ENCODE measurements at places on chromosomes 6 and 20.
A peak's percentile ranks its signal among the peaks of the same experiment; 100 is the strongest.

GRCh38 chr6:106927531-106928398 lies 46.8 kb downstream of the CD24 start:
- H3K4me3 ChIP-seq = no peak overlapping the region
- no peaks in the 10 kb centered on the region for H3K27me3 ChIP-seq
- H3K27ac ChIP-seq = no peak overlapping the region

- H3K36me3 ChIP-seq = no peaks in the 10 kb centered on the region
- no peak overlapping the region for H3K27ac ChIP-seq
- H3K4me3 ChIP-seq = no peak overlapping the region
- no peaks in the 10 kb centered on the region for H3K27me3 ChIP-seq
- peak; percentile 83 for DNase-seq
Observed at GRCh38 chr6:5030596-5031136, 26.8 kb upstream of the RPP40 start.

GRCh38 chr6:74213995-74214394 lies 518.0 kb downstream of the CD109 start:
- H3K36me3 ChIP-seq = no peaks in the 10 kb centered on the region
- H3K4me1 ChIP-seq = no peaks in the 10 kb centered on the region
- no peak overlapping the region for H3K27ac ChIP-seq
- H3K4me3 ChIP-seq = no peak overlapping the region

DNA sequence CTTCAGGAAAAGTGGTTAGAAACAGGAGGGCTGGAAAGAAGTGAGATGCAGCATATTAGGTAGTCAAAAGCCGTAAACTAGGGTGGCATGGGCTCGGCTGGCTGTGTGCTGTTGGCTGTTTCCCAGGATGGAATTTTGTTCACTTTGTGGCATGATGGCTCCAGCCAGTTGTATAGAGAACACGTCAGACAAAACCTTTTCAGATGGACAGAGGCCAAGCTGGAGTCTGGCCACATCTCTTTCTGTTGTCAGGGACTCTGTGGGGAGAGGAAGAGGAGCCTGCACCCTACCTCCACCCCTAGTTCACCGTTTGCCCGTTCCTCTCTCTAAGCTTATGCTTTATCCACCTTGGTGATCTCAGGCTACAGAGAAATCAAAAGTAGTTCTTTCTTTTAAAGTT lies 22.0 kb downstream of the C6orf89 start:
- no peak overlapping the region for H3K4me3 ChIP-seq
- no peaks in the 10 kb centered on the region for H3K27me3 ChIP-seq
- no peak for DNase-seq
- peak overlapping the region; percentile 21 for H3K27ac ChIP-seq
- peaks cover 14% of the 10 kb centered on the region for H3K4me1 ChIP-seq

DNA sequence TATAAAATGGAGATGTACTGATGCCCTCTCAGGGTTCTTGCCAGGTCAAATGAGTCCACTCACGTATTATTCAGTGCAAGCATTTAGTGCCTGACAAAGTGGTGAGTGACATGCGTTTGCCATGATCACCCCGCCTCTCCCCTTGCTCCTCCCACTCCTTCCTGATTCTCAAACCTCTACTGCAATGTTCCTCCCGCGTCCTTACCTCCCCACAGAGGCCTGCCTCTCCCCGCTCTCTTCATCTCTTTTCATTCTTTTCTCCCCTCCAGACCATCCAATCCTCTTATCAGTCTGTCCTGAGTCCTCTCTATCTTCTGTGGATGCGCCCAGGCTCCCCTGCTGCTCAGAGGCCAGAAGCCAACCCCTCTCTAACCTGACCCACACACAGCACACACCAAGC lies 40.7 kb downstream of the KCNK5 start:
- H3K4me3 ChIP-seq = no peak overlapping the region
- H3K36me3 ChIP-seq = peaks cover 12% of the 10 kb centered on the region
- H3K27me3 ChIP-seq = no peaks in the 10 kb centered on the region
- no peak for DNase-seq
- H3K27ac ChIP-seq = no peak overlapping the region

DNA sequence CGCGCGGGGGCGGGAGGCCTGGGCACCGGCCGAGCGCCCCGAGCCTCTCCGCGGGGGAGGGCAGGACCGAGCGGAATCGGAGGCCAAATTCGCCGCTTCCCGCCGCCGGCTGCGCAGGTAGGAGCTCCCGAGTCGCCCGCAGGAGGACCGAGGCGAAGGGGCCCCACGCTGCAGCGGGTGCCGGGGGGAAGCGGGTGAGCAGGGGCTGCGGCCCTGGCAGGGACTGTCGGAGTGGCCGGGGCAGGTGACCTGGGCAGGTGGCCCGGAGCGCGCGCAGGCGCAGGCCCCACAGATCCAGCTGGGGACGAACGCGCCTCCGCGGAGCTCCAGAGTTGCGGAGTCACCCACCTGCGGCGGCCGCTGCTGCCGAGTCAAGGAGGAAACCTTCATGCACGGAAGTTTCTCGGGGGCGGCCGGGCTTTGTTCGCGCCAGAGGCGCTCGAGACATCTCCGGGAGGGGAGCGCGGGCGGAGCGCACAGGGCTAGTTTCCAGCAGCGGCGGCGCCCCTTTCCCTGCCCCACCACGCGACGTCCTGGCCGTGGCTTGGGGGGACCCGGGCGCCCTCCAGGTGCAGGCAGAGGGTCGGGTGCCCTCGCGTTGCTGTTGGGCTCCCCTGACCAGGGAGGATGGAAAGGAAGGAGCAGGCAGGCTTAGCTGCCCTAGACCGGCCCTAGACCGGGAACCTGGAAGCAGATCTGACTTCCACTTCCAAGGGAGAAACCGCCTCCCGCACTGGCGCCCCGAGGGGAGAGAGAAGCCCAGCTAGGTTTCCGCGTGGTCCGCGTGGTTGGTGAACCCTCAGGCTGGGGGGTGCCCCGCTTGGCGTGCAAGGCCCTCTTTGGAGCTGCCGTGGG lies 590 bp downstream of the SLCO4A1 start:
- H3K27me3 ChIP-seq = peaks cover 41% of the 10 kb centered on the region
- no peak for DNase-seq
- peak overlapping the region; percentile 68 for H3K4me3 ChIP-seq
- H3K4me1 ChIP-seq = peaks cover 62% of the 10 kb centered on the region
- H3K27ac ChIP-seq = peak overlapping the region; percentile 80

GRCh38 chr20:34328928-34329677 lies 25.9 kb upstream of the AHCY start:
- H3K4me3 ChIP-seq = no peak overlapping the region
- H3K27me3 ChIP-seq = no peaks in the 10 kb centered on the region
- H3K4me1 ChIP-seq = no peaks in the 10 kb centered on the region
- H3K36me3 ChIP-seq = no peaks in the 10 kb centered on the region

DNA sequence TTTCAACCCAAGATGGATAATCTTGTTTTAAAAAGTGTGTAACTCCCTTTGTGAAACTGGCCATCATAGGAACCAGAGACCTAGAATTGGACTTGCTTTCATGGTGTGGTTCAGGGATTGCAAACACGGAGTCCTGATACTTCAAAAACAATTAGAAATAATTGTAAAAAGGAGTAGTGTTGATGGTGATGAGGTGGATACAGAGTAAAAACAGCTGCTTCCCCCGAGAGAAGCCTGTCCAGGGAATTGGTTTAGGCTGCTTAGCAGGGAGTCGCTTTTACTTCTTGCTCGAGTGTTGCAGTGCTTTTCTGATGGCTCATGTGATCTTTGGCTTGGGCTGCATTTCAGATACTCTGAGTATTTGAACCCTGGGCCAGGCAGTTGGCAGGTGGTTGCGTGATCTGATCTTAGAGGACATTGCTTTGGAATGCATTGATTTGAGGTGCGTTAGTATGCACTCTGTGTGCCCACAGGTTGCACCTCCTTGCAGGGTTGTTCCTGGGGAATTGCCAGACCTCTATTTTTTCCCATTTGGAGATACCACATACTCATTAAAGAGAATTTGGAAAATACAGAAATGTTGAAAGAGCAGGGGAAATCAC lies 19.5 kb downstream of the KIF3B start:
- no peak for DNase-seq
- H3K4me3 ChIP-seq = no peak overlapping the region
- no peaks in the 10 kb centered on the region for H3K4me1 ChIP-seq
- no peaks in the 10 kb centered on the region for H3K36me3 ChIP-seq
- H3K27me3 ChIP-seq = no peaks in the 10 kb centered on the region
- no peak overlapping the region for H3K27ac ChIP-seq

GRCh38 chr20:21432911-21433310 lies 35.6 kb upstream of the NKX2-4 start:
- H3K4me1 ChIP-seq = no peaks in the 10 kb centered on the region
- no peaks in the 10 kb centered on the region for H3K36me3 ChIP-seq
- no peak overlapping the region for H3K27ac ChIP-seq
- H3K27me3 ChIP-seq = peaks cover 5% of the 10 kb centered on the region
- H3K4me3 ChIP-seq = no peak overlapping the region

DNA sequence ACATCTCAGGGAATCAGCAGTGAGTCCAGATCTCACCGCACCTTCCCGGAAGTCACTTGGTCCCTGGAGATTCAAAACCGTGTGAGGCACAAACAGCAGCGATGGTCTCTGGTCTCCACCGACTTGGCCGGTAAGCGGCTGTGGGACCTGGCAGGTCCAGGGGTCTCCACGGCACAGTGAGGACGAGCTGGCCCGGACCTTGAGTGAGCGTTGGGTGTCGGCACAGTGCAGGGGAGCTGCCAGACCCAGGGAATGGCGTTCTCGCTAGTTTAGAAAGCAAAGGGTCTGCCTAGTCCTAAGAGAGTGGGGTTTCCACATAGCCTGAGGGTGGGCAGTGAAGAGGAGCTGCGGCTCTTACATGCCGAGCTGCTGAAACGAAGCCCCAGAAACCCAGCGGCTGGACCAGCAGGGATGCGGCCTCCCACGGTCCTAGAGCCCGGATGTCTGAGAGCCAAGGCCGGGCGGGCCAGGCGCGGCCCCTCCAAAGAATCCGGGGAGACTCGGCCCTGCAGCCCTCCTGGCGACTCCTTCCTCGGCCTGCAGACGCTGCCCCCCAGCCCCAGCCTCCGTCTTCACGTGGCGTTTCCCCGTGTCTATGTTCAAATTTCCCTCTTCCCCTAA lies 185.0 kb downstream of the ERMARD start:
- H3K36me3 ChIP-seq = no peaks in the 10 kb centered on the region
- H3K27ac ChIP-seq = no peak overlapping the region
- no peak for DNase-seq
- H3K27me3 ChIP-seq = peaks cover 10% of the 10 kb centered on the region
- no peak overlapping the region for H3K4me3 ChIP-seq

- H3K4me3 ChIP-seq = no peak overlapping the region
- DNase-seq = no peak
- no peaks in the 10 kb centered on the region for H3K4me1 ChIP-seq
- H3K27ac ChIP-seq = no peak overlapping the region
- no peaks in the 10 kb centered on the region for H3K27me3 ChIP-seq
- no peaks in the 10 kb centered on the region for H3K36me3 ChIP-seq
Observed at GRCh38 chr6:29230666-29231065, 60.0 kb downstream of the OR2J2 start.

DNA sequence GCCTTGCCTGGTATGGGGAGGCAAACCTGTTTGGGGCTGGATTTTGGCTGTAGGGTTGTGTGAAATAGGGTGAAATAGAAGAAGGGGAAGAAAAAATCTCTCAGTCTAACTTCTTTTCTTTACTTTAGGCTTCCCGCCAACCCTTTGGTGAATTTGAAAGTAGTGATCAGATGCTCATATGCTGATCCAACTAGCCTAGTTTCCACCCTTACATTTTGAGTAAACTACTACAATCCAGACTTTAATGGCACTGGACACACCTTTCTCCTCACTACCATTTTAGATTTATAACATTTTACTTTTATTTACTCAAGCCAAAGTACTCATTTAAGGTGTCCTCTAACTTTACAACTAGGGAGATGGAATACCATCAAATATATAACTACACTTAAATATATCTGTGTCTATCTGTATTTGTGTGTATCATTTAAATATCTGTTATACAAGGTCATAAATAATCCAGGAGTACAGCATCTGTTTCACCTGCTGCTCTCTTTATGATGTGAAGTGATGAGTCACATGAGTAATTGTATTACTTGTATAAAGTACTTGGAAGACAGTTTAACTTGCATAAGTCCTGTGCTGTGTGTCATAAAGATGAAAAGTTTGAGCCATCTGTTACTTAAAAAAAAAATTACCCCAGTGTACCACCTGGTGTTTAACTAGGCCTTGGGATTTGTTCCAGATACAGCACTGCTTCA lies 172.1 kb downstream of the CDKAL1 start:
- H3K4me3 ChIP-seq = no peak overlapping the region
- H3K4me1 ChIP-seq = no peaks in the 10 kb centered on the region
- H3K36me3 ChIP-seq = no peaks in the 10 kb centered on the region
- DNase-seq = no peak
- H3K27ac ChIP-seq = no peak overlapping the region

- H3K4me1 ChIP-seq = no peaks in the 10 kb centered on the region
- H3K36me3 ChIP-seq = no peaks in the 10 kb centered on the region
- DNase-seq = no peak
- H3K4me3 ChIP-seq = no peak overlapping the region
- no peaks in the 10 kb centered on the region for H3K27me3 ChIP-seq
Observed at GRCh38 chr6:51411496-51412125, 592.9 kb downstream of the TFAP2B start.

DNA sequence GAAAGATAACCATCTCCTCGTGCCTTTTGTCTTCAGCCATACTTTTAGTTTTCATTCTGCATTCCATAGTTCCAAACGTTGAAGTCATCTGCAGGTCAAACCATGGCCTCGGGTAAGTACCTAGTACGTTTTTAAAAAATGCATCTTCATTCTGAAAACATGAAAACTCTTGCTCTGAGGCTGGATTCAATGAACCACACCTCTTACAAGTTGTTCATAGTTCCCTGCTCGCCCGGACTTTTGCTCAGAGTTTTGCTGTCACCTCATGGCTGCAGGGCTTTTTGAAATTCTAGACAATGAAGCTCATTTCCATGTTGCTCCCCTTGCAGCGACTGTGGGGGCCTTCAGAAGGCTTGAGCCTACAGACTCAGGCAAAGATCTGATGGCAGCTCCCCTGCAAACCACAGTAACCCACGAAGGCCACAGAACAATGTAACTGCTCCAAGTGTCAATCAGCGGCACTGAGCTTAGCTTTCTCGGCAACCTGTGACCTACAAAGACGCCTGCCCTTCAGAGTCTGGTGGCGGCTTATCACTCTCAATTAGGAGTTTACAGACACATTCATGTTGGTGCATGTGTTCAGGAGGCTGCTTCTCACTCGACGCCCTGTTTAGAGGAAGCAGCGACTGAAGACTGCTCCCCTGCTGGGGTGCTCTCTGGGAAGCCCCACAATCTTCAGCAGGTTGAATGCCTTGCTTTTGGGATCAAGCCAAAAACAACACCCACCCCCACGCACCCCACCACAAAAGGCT lies 61.2 kb downstream of the FOXC1 start:
- no peak overlapping the region for H3K4me3 ChIP-seq
- H3K36me3 ChIP-seq = no peaks in the 10 kb centered on the region
- no peak overlapping the region for H3K27ac ChIP-seq

DNA sequence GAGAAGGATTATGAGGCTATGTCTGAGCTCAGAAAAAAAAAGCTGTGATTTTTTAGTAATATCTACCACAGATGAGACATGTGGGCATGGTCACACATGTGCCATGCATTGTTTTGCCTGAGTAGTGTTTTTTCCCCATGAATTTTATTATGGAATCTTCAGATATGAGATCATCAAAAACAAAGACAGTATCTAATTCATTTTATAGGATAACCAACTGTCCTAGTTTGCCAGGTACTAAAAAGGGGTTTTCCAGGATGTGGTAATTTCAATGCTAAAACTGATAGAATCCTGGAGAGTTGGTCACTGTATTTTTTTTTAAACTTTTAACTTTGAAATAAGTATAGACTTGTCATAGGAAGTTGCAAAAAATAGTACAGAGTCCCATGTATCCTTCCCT lies 127.4 kb upstream of the MAP3K7 start:
- no peaks in the 10 kb centered on the region for H3K36me3 ChIP-seq
- H3K27ac ChIP-seq = no peak overlapping the region
- DNase-seq = no peak
- no peaks in the 10 kb centered on the region for H3K27me3 ChIP-seq
